ENCODE measurements at places on chromosomes 7 and 10.

DNA sequence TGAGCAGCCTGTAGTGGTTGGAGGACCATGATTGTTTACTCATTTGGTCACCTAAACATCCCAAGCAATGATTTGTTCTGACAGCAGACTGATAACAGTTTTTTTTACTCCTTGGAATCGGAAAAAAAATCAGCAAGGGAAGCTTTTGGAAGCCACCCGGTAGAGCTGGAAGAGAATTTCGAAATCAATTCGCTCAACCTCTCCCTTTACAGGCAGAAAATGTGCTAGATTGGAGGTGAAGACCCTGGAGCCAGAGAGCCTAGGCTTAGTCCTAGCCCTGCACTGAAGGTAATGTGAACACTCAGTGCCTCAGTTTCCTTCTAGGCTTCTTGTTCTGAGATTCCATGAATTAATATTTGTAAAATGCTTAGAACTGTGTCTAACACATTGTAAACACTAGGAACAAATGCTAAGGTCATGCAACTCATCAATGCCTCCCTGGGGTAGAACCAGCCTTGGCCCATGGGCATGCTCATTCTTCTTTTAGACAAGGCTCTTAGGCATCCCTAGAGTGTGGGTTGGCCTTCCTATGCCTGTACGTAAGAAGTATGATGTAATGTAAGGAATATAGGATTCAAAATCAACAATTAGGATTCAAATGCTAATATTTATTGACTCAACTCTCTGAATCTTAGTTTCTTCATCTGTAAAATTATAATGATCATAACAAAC, 52.7 kb downstream of the MET start:
- DNase-seq = no peak

DNA sequence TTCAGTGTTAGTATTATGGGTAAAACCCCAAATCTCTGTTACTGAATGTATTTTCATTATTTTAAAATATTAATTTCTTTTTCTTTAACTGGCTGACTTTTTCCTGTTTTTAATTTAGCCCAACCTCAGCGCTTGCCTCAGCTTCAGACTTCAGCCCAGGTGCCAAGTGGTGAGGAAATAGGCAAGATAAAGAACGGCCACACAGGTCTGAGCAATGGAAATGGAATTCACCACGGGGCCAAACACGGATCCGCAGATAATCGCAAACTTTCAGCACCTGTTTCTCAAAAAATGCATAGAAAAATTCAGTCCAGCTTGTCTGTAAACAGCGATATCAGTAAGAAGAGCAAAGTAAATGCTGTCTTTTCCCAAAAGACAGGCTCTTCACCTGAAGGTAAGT, 57.5 kb downstream of the MDFIC start:
- DNase-seq = peak; percentile 47

DNA sequence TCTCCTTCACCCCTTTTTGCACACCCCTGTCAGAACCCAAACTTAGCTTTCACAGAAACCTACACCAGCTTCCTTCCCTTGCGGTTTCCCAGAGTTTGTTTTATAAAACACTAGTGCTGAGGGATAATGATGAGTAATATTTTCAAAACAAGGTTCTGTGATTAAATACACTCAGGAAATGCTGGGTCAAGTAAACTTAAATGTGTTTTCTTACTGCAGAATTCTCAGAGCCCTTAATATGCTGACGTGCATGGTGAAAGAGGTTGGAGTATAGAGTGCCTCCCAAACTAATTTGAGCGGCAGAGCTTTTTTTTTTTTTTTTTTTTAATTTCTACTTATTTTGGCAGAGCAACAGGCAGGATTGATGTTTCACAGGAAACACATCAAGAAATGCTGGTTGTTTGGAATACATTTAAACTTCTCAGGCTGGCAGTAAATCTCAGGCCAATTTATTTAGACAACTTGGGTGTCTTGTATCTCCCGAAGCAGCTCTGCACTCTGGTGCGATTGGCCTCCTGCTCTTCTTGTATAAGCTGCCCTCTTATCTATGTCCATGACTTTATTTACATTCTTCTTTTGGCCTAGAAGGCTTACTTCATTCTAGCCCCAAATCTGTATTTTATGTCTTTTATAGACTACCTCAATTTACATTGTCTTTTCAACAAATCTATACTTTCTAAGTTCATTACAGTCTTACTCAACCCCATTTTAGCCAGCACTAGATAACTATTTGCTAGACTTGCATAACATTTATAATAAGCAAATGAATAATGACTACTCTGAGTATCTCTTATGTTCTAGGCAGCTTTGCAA, 165.4 kb downstream of the BMPER start:
- peak; percentile 82 for DNase-seq

- no peak for DNase-seq
Observed at GRCh38 chr10:123151737-123152135, 2.5 kb upstream of the BUB3 start.

DNA sequence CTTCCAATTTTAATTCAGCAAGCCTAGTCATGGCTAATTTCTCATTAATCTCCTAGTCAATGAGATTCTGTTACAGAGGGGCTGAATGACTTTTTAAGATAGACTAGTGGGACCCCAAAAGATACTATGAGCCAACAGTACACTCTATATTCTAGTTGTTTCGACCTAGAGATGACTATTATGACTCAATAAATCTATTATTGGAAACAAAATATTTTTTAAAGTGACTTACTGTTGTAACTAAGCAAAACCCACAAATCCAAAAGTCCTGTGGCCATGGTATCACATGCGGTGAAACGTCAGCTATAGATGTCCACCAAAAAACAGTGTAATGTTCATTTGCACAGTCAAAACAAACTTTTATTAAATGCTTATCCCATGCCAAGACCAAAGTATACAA, 95.3 kb upstream of the ADO start:
- no peak for DNase-seq

DNA sequence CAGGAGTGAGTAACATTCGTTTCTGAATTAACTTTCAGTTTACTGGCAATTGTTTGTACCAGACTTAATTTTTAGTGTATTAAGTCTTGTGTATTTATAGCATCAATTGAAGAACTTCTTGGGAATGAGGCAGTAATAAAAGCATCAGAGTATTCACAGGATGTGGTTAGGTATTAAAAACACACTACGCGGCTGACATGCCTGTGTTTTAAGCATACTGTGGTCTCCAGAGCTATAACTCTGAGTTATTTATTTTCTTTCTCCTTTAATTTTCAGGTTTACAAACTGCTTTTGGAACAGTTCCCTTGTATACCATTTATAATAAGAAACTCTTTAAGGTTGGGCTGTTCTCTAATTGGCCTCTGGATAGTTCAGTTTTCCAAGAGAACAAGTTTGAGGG, 626.1 kb upstream of the NRG3 start:
- DNase-seq = no peak

- DNase-seq = peak; percentile 51
Observed at GRCh38 chr7:151083071-151083823, at the start of gene TMUB1. Gene TMUB1, minus strand, starts transcription at chr7:151083493. Its CDS starts 930 bp downstream, at chr7:151082563.

GRCh38 chr7:72441791-72442190, 29.7 kb upstream of the CALN1 start:
- DNase-seq = no peak

DNA sequence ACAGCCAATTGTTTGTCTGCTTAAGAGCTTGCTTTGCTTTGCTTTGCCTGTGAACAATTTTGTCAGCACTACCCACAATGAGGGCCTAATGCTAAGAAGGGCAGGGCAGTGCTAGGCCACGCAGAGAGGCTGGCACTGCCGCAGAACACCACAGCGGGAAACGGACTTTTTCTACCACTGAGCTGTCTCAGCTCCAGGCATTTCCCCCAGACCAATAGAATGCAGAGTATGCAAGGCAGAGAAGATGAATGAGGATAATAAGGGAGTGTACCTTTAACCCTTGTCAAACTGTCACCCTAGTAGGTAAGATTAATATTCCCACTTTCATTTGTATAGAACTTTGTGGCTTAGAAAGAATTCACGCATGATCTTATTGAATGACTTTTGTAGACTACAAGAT, 104.5 kb downstream of the SH3PXD2A start:
- DNase-seq = no peak

DNA sequence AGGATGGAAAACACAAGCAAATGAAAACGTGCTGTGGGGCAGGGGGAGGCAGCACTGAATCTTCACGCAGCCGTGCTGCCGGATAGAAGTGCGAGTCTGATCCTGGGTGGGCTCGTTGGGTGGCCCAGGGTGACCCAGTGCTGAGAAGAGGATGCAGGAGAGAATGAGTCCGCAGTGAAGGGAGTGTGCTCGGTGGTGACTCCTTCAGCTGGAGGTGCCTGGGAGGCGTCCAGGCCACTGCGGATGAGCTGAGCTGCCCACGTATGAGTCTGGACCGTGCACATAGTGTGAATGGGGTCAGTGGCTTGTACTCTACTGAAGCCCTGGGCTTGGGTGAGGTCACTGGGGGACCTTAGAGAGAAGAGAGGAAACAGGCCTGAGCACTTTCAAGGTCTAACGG, 190.0 kb upstream of the MGMT start:
- no peak for DNase-seq

DNA sequence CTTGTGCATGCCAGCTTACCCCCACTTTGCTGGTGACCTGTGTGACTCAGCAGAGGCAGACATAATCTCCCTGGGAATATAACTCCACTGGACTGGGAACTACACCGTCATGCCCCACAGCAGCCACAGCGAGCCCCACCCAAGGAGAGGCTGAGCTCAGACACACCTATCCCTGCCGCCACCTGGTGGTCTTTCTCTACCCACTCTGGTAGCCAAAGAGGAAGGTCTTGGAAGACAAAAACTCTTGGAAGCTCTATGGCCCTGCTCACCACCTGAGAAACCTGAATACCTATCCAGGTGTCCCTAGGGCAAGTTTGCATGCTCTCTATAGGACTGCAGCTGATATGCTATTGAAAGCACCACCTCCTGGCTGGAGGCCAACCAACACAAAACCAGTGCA, 48.1 kb downstream of the MYO3A start:
- no peak for DNase-seq

DNA sequence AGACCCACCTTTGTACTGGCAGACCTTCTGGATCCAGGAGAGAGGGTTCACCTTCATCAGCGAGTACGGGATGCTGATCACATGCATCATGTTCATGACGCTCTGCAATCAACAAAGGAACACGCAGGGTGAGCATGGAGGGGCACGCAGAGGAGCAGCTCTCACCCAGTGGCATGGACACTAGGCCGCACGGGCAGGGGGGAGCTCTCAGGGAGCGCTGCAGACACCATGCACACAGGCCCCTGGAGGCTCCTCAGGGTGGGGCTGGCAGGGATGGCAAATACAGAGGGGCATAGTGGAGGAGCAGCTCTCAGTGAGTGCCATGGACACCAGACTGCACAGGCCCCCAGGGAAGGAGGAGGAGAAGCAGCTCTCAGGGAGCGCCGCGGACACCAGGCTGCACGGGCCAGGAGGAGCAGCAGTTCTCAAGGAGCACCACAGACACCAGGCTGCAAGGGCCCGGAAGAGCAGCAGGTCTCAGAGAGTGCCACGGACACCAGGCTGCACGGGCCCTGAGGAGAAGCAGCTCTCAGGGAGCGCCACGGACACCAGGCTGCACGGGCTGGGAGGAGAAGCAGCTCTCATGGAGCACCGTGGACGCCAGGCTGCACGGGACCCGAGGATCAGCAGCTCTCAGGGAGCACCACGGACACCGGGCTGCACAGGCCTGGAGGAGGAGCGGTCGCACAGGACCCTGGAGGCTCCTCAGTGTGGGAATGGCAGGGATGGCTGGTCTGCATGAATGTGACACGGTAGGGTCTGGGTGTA, 249.5 kb downstream of the ZMYND11 start:
- no peak for DNase-seq
